ENCODE measurements at places on chromosomes 4 and X. TPM values are rescaled to one million over a fixed set of nuclear protein-coding genes. Genes with fewer than 3 reads are reported as not detected.

- no peak for DNase-seq
Observed at GRCh38 chr4:188934320-188934962, 795.2 kb downstream of the TRIML1 start.

IQCM gene
- total RNA-seq: not detected

S100G gene
- total RNA-seq: not detected

GRIA2 gene
- not detected for total RNA-seq

FGD1 gene
- total RNA-seq: 5.3 TPM

- DNase-seq: no peak
Observed at GRCh38 chrX:73922856-73923455, 360.0 kb downstream of the CHIC1 start.

TLR10 gene
- 0.15 TPM for total RNA-seq

- no peak for DNase-seq
Observed at GRCh38 chr4:123346951-123347350, 49.6 kb upstream of the SPRY1 start.

RASL11B gene
- total RNA-seq: 0.52 TPM

GRCh38 chr4:73776321-73776729 lies 36.0 kb downstream of the CXCL8 start:
- DNase-seq: no peak

DNA sequence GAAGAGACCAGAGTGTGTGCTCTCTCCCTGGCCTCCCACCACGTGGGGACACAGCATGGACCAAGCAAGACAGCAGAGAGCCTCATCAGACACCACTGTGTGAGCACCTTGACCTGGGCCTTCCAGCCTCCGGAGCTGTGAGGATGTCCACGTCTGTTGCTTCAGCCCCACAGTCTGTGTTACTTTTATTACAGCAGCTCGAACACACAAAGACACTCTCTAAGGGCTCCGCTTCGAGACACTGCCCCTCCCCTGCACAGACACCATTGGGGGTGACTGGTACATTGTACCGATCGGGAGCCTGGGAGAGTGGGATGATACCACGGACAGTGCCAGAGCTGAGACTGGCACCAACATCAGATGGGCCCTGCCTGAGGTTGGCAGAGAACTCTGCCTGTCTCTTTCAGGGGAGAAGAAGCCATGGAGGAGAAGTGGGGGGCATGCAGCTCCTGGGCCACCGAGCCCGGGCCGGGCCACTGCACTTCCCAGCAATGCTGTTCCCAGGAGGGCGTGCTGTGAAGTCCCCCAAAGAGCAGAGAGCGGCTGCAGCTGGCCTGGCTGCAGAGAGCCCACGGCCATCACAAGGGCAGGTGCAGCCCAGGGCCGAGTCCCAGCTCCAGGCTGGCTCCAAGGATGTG lies 48.1 kb upstream of the HMX1 start:
- no peak for DNase-seq

GRCh38 chr4:110287130-110287529 lies 88.7 kb upstream of the ELOVL6 start:
- no peak for DNase-seq

GRCh38 chr4:4443821-4444220 lies 56.9 kb downstream of the NSG1 start:
- DNase-seq: no peak

OPN1MW3 gene
- not detected for total RNA-seq

- no peak for DNase-seq
Observed at GRCh38 chr4:123786920-123787319, 390.3 kb downstream of the SPRY1 start.

Measured in left lung (tissue), 14 donors.